ENCODE measurements at places on chromosomes 6 and 20.

DNA sequence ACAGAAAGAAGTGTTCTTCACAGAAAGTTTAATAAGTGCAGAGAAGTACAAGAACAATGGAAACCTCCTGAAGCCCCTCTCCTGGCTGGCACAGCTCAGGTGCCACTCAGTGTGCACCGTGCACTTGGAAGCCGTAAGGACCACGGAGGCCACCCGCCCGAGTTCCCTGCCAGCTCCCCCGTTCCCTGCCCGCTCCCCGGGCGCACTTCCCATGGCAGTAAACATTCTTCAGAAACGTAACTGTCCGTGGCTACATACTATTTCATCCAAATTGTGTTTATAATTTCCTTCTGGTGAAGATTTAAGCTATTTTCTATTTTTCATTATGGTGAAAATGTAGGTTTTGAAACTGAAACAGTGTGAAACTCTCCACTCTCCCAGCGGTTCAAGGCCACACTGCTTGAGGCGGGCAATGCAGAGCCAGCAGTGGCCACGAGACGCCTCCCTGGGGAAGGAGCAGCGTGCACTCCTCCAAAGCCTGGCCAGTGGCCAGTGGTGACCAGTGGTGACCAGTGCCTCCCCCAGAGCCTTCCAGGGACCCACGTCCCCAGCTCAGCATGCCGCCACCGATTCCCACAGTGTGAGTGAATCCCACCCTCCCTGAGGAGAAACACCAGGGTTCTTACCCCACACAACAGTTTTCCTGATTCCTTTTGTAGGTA is 46.4 kb downstream of the TAF4 start:
- DNase-seq, result no peak

DNA sequence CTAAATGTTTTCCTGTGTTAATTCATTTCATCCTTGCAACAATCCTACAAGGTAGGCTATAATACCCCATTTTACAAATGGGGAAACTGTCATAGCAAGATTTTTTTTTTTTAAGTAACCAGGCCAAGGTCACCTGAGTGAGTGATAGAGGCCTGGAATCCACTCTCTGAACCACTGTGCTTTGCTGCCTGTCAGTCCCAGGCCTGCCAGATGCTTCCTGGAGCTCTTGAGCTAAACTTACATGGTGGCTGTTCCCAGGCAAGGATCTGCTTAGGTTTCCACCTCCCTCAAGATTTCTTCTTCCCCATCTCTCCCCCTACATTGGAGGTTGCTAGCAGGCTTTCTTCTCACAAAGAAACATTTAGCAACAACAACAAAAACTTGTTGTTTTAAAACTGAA is 32.7 kb upstream of the RNF8 start:
- no peak for DNase-seq

- no peak for DNase-seq
Observed at GRCh38 chr20:38372806-38373205, 26.5 kb downstream of the LBP start.

DNA sequence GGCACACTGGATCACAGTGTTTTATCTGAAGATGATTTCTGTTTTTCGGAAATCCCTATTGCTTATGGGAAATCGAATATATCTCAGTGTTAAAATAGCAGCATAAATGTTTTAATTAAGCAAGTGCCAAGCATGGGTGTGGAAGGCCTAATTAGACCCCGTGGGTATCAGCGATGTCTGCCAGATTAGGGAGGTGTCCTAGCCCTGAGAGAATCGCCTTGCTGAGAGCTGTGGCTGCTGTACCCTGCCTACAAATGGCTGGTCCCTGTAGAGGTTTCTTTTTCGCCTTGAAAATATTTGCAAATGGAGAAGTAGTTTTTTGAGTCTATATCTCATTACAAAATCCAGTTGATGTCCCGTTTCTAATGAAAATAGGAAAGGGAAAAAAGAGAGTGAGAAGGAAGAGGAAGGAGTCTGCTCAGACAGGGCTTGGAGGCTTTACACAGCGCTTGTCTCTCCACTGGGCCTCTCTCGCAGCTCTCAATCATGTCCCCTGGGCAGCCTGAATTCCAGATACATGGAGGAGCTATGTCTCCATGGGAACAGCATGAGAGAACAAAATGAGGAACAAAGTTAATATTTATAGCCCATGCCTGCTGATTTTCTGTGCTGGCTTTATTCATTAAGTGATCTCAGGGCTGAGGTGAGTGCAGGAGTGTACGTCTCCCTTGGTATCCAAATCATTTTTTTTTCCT is 35.2 kb upstream of the BCLAF1 start:
- no peak for DNase-seq

DNA sequence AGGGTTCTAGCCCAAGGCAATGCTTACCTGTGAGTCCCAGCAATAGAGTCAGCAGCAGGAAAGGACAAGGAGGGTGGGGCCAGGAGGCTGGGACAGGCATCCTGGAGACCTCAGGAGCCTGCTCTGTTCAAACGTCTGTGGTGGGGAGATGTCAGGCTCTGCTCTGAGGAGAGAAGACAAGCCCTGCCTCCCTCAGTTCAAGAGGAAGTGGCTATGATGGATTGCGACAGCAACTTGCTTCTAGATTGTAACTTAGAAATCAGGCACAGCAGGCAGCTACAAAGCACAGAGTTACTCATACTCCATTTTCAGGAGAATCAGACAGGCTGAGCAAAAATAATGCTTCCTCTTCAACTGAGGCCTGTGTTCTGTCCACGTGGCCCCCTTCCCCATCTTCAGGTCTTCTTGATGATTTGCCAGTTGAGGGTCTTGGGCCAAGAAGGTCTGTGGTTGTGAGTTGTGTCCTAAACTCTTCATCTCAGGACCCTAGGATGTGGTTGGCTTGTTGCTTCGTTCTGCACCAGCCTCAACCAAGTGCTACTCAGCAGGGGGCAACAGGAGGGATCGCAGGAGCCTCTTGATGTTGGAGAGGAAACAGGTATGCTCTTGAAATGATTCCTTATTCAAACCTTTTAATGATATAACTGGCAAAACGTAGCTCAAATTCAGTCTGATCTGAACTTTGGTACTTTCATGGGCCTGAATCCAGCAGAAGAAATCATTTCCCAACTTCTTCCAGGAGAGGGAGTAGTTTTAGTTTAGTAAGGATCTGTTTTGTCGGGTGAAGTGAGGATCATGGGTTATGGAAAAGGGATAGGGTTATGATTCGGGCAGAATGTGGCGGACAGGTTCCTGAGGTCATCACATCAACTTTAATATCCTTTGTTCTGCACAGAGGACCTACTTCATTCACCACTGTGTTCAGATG is 31.0 kb downstream of the SIRPB1 start:
- no peak for DNase-seq

- DNase-seq, result no peak
Observed at GRCh38 chr6:97040355-97040860, 115.9 kb downstream of the KLHL32 start.

DNA sequence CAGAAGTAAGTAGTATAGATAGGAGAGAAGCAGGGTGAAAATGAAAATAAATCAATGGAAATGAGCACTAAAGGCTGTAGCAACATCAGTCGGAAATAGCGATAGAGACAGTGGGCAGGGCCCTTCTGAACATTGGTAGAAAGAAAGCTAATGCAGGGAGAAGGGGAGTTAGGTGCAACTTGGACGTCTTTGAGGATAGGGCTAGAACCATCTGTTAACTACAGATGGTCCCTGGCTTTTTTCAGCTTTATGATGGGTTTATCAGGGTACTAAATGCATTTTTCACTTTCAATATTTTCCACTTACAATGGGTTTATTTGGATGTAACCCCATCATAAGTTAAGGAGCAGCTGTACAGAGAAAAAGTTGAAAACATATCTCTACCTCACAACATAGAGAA is 72.8 kb upstream of the CNR1 start:
- no peak for DNase-seq

DNA sequence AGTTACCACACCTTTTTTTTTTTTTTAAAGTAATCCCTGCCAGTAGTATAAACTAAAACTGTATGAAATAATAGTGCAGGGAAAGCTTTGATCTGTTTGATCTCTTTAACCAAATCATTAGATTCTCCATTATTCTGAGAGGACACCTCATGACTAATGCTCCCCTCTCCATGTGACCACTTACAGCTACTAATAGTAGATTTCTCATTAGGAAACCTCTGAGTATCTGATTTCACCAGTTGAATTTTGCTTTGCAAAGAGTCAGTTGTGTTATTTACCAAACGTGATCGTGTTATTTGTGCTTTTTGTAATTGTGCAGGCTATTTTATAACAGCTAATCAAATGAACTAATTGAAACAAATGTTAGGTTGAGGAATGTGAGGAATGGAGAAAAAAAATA is 12.5 kb downstream of the CASP8AP2 start:
- no peak for DNase-seq

DNA sequence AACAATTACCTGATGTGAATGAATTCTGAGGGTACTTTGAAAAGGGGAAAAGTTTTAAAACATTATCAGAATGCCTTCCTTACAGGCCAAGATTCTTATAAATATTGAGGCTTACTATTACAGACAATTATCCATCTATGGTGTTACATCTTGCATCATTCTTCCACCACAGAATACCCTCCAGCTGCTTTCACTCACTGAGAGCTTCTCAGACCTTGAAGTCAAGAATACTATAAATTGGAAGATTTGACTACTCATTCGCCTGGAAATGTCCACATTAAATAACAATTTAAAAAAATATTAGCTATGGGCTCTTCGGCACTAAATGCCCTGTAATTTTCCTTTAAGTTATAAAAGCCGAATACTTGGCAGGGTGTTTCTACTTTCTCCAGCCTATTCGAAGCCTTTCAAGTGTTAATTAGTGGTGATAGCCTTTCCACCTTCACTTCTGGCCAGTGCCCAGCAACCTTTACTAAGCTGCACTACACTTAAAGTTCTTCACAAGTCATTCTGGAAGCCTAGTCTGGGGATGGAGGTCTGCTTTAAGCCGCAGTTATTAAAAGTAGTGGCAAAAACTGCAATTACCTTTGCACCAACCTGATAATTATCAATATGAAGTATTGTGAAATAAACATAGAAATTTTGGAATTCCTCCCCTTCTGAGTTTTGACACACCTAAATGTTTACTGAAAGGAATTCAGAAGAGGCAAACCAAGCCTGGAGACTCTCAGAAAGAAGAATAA is 100.9 kb downstream of the BMP5 start:
- no peak for DNase-seq

DNA sequence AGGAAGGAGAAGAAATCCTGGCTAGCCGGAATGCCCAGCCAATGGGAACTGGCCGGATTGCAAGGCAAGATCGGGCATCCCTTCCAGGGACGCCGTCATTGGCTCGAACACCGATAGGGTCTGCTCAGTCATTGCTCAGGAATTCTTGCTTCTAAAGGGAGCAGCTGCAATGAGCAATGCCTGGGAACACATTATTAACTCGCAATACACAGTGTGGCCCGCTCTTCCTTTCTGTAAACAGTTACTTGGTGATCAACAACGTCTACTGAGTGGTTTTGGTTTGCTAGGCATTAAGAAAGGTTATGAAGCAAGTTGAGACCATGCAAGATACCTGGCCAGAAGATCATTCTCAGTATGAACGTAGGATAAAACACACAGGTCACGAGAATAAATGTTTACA is 165.4 kb upstream of the CITED2 start:
- peak; percentile 33 for DNase-seq

Data from left colon (tissue), 2 donors.